Right lung (tissue), 10 donors: ENCODE measurements at places on chromosomes 12 and 14. TPM values are rescaled to one million over a fixed set of nuclear protein-coding genes. Genes with fewer than 3 reads are reported as not detected.
A peak's percentile ranks its signal among the peaks of the same experiment; 100 is the strongest.

Gene KLRG1
- 1.5 TPM for polyA plus RNA-seq

Gene C12orf60
- 4.1 TPM for polyA plus RNA-seq

Gene REM2
- 0.58 TPM for polyA plus RNA-seq

DNA sequence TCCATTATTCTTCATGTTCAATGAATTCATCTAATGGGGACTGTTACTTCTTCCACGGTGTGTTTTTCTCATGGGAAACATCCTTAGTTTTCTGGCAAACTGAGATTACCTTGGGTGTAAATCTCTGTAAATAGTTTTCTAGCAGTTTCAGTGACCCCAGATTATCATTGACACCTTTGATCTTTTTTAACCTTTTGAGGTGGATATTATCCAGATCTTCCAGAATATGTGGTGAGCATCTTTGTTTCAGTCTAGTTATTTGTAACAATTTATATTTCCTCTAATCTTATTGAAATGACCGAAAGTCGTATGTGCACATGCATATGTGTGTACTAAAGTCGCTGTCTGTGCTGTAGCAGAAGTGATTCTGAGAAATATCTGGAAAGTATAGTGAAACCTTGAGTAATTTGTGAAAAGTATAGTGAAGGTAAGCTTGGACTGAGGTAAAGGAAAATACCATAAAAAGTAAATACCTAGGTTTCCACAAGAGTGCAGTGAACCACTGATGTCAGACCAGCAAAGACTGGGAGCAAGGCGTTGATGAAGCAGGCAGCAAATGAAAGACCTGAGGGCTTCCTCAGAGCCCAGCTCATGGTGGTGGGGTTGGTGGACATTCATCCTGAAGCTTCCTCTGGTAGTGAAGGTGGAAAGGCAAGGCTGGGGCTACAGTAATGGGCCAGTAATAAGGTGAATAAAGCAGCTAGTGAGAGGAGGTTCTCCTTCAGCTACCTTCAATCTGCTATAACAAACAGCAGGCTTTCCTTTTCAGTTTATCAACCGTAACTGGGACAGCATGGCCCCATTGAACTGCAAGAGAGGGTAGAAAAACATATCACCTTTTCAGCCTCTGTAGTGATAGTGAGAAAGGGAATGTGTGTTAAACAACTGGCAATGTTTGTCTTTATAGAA, 480.2 kb upstream of the FBXO33 start:
- DNase-seq = no peak

GRCh38 chr14:95695913-95696312, 9.7 kb downstream of the TCL1B start:
- DNase-seq = no peak

Gene WSCD2
- polyA plus RNA-seq = 0.33 TPM

Gene LRCOL1
- 0.85 TPM for polyA plus RNA-seq

DNA sequence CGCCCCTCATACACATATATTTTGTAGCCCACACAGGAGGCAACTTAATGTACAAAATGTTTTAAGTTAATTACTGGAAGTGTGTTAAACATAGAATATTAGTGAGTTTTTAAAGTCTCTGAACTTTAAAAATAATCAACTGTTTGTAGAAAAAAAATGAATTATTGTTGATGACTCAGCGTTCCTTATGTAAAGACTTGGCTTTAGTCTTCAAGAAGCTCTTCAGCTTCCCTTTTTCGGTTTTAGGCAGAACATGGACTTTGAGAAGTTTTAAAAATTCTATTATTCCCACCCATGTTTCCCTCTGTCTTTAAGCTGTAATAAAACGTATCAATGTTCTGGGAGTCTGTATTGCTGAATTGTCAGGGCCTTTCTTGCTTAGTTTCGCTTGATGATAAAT, 269.5 kb downstream of the FBXL14 start:
- DNase-seq = no peak

GRCh38 chr14:71247106-71247505, 339.8 kb downstream of the PCNX1 start:
- no peak for DNase-seq

Gene CRACR2A
- polyA plus RNA-seq = 3.0 TPM

- DNase-seq = no peak
Measured at GRCh38 chr12:40534828-40535227, 157.4 kb upstream of the CNTN1 start.

GRCh38 chr14:93395231-93395630, 35.5 kb upstream of the UNC79 start:
- no peak for DNase-seq

DNA sequence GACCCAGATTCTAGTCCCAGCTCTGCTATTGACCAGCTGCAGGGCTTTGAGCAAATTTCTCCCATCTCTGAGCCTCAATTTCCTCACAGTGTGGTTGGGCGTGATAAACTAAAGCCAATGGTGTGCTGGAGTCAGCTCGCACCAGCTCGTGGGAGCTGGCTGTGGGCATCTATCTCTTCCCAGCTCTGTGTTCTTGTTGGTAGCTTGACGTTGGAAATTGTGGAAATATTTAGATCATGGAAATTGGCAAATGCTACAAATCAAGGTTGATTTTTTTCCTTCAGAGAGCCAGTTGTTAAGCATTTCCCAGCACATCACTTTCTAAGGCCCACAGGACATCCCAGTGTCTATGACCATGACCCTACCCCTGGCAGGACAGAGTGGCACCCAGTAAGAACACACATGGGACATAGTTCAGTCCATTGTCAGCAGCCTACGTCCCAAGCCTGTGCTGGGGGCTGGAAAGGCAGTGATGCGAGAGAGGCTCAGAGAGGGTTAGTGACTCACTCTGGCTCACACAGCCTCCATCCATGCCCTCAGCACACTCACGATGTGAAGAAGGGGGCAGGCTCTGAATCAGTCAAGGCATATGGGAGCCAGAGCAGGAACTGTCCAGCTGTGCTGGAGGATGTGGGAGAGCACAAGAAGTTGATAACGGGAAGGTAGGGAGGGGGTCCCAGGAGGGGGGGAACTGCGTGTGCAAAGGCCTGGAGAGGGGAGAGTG, 77.6 kb downstream of the LGMN start:
- DNase-seq = no peak

Gene RASSF9
- polyA plus RNA-seq = 20.2 TPM

- DNase-seq = no peak
Measured at GRCh38 chr14:76904740-76905569, 78.7 kb downstream of the LRRC74A start.

Gene CIPC
- 26.0 TPM for polyA plus RNA-seq

DNA sequence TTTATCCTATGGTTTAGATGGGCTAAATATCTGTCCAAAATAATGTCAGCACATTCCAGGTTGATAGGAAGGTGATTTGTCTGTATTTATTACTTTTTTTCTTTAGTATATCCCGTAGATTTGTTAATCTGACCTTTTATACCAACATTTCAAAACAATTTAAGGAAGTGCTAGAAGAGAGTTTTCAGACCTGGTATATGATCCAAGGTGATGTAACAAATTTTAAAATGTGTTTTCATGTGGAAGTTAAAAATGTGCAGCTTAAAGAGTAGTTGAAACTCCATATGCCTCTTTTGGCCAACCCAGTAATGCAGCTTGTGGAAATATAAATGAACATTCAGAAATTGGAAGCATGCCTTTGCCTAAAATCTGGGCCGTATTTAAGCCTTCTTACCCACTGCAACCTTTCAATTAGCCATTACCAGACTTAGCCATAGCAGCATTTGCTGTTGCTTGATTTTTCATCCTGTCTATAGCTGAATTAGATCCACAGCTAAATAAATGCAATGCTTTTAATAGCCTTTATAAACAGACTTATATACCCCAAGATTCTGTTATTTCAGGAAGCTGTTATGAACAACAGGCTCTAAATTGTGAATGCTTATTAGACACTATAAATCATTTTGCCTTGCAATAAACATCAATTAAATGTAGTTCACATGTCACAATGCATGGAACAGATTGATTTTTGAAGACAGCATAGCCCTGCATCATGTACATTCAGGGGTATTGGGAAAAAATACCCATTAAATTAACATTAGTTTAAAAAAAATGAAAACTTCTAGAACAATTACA, 271.2 kb downstream of the PDZRN4 start:
- DNase-seq = peak; percentile 52

Gene E2F7
- polyA plus RNA-seq = 6.3 TPM

DNA sequence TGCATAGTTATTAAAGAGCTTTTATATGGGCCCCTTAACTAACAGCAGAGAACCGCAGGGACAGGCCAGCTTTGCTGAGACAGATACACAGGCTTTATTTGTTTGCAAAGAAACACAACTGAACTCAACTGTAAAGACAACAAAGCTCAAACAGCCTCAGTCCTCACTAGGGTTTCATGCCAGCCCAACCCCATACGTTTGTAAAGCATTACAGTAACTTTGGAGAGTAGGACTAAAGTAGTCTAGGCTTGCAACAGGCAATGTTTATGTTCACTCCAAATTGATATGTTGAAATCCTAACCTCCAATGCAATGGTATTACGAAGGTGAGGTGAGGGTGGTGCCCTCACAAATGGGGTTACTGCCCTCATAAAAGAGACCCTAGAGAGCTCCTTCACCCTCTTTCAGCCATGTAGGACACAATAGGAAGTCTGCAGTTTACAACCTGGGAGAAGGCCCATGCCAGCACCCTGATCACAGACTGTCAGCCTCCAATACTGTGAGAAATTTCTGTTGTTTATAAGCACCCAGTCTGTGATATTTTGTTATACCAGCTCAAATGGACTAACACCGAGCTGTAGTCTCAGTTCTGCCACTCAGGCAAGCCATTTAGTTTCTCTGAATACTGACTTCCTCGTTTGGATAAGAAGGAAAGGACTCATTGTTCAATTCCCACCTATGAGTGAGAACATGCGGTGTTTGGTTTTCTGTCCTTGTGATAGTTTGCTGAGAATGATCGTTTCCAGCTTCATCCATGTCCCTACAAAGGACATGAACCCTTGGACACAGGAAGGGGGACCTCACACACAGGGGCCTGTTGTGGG, 35.2 kb downstream of the PPM1H start:
- DNase-seq = no peak

DNA sequence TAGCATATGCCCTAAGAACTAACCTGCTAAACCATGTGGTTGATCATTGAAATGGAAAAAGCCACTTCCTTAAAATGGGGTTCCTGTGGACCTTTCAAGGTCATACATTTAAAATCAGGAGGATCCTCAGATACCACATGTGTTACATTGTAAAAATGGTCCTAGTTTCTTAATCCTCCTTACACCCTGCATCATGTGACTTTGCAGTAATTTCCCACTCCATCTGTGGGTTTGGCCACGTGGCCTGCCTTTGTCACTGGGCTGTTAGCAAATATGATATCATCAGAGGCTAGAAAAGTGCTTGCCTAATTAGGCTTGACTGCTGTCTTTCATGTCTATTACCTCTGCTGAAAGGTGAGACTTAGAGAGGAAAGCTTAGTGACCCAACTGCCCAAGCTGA, 70.7 kb downstream of the CMKLR1 start:
- no peak for DNase-seq

- DNase-seq = no peak
Measured at GRCh38 chr12:87618199-87618598, 411.0 kb downstream of the C12orf50 start.

- no peak for DNase-seq
Measured at GRCh38 chr12:49872781-49873181, 29.9 kb upstream of the BCDIN3D start.

DNA sequence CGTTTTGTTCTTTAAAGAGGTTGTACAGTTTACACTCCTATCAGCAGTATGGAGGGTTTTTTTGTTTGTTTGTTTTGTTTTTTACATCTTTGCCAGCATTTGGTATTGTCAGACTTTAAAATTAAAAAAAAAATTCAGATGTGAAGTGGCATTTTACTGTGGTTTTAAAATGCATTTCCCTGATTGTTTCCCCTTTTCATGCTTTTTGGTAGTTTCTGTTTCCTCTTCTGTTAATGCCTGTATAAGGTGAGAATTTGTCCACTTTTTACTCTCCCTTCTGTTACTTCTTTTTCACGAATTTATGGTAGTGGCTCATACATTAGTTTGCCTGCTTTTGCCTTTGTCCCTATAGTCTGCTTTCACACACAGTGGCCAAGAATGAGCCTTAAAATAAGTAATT, 36.6 kb downstream of the MNAT1 start:
- no peak for DNase-seq

Gene PTPN6
- 21.0 TPM for polyA plus RNA-seq

DNA sequence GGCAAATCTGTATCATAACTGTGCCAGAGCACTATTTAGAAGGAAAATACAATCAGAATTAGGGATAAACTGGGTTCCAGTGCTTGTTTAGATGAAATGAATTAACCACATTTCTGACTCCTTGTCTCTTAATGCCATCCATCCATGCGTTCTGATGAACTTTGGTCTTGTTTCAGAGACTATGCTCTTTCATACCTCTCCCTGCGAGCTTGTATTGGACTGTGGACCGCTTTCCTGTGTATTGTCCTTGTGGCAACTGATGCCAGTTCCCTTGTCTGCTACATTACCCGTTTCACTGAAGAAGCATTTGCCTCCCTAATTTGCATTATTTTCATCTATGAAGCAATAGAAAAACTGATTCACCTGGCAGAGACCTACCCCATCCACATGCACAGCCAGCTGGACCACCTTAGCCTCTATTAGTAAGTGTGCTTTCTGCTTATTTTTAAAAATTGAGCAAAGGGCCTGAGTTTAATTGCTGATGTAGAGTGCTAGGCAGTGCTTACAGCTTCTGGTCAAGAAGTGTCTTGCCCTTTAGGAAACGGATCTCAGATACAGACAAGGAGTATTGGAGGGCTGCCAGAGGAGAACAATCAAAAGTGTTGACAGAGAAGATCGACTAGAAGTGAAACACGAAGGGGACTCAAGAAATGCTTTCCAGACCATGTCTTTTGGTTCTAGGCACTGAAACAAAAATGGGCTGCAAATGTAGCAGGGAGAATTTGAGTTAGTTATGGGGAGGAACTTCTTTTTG, 46.7 kb downstream of the SLC4A8 start:
- DNase-seq = no peak

DNA sequence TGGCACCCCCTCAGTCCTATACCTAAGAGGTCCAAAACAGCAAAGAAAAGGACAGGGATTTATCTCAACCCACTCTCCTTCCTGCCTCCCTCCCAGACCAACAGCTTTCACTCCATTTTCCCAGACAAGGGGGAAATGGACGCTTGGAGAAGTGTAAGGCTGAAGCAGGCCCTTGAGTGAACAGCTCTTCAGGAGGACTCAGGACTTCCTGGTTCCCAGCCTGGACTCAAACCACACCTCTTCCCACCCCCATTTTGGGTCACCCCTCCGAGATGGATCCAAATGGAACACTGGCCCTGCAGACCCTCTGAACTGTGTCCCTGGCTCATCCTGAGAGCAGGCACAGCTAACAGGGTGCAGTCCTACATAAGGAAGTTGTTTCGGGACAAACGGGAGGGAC, 2.7 kb downstream of the KMT2D start:
- no peak for DNase-seq

DNA sequence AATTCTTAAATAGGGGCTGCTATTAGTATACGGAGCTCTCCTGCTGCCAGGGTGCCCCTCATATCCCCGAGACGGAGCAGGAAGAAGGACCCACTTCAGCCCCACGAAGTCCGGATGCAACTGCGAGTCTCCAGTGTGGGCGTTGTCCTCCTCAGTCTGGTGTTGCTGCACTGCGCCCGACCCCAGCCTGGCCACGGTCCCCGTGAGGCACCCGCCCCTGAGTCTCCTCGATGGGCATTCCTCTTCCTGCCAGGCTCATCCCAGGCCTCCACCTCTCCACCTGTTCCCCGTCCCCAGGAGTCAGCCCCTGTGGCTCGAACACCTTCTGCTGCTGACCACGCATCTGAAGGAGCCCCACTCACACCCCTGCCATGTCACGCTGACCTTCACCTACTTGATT, 68.1 kb upstream of the SFSWAP start:
- no peak for DNase-seq

- DNase-seq = no peak
Measured at GRCh38 chr12:32211066-32211899, 104.6 kb downstream of the BICD1 start.
